Activated CD4-positive, CD25-positive, alpha-beta regulatory T cell (primary cell): ENCODE measurements at places on chromosomes 1 and 21.

- peak; percentile 52 for DNase-seq
Measured at GRCh38 chr1:10694274-10694632, 102.2 kb downstream of the CASZ1 start.

DNA sequence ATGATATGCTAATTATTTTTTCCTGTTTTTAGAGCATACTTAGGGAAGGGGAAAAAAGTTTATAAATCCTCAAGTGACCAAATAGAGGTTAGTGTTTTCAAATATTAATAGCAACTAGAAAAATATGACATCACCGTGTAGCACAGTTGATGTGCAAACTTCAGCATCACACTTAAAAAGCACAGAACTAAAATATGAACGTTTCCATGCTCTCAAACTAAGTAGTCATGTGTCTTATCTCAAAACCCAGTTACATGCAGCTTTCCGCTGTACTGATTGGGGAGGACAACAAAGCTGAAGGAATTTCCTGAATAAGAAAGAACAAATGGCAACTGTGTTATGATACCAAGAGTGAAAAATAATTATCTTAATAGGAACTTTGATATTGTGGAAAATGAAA is 903.7 kb downstream of the ADGRL2 start:
- DNase-seq = no peak

DNA sequence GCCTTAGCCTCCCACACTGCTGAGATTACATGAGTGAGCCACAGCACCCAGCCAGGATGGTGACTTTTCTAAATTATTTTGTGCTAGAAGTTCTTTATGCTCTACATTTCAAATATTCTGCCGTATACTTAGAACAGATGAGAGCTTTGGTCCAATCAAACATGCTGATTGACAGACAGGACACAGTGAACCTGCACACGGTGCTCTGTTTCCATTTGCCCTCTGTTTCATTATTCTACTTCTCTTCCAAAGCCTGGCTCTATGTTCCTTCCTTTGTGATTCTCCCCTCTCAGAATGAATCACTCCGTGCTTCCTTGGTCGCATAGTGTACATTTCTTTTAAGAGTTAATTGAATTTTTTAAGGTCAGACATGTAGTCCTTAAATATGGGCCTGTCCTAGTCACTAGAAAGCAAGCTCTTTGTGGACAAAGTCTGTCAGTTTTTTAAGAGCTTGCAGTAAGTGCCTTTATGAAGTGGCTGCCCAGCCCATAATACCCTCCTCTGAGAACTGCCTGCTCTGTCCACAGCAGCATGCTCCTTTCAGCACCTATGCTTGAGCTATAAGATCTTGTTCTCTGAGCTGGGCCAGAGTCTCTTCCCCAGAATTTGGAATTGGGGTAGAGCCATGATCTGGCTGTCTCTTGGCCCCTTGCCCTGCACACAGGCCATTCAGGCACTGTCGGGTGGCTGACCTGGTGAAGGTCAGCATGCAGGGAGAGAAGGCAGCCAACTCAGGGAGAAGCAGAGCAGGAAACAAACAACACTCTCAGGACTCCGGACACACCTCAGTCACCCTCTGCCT is 66.8 kb upstream of the SLC44A3 start:
- no peak for DNase-seq

- no peak for DNase-seq
Measured at GRCh38 chr1:17550729-17551584, 11.5 kb downstream of the ARHGEF10L start.

DNA sequence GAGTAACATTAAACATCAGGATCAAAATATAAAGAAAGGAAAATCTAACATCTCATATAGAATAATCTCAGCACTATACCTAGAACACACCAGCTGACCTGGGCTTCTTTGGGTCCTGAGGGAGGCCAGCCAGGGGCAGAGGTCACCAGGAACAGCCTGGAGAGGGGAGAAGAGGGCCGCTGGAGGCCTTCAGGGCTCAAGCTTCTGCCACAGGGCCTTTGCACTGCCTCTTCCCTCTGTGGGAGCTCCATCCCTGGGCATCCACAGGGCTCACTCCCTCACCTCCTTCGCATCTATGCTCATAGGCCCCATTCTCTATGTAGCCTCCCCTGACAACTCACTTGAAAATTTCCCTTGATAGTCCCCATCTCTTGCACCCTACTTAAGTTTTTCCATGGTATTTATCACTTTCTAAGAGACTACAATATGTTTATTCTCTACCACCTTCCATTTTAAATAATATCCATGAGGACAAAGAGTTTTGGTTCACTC is 73.9 kb downstream of the HIVEP3 start:
- DNase-seq = no peak

- DNase-seq = no peak
Measured at GRCh38 chr1:115160728-115161127, 71.4 kb upstream of the TSPAN2 start.

- no peak for DNase-seq
Measured at GRCh38 chr21:33968080-33968994, 52.7 kb upstream of the ATP5PO start.

DNA sequence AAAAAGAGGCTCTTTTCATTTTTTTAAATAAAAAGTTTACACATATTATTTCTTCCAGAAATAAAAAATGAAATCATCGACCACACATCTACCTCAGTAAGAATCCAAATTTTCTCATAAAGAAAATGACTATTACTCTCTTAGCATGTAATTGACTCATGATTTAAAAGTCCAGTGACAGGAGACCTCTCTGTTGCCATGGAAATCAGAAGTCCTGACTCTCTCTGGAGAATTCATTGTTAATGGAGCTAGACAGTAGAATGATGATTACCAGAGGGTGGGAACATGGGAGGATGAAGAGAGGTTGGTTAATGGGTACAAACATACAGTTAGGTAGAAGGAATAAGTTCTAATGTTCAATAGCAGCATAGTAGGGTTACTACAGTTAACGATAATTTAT is 5.0 kb upstream of the CLCA4 start:
- DNase-seq = no peak

GRCh38 chr1:245582026-245582425 is 427.2 kb downstream of the KIF26B start:
- DNase-seq = no peak

DNA sequence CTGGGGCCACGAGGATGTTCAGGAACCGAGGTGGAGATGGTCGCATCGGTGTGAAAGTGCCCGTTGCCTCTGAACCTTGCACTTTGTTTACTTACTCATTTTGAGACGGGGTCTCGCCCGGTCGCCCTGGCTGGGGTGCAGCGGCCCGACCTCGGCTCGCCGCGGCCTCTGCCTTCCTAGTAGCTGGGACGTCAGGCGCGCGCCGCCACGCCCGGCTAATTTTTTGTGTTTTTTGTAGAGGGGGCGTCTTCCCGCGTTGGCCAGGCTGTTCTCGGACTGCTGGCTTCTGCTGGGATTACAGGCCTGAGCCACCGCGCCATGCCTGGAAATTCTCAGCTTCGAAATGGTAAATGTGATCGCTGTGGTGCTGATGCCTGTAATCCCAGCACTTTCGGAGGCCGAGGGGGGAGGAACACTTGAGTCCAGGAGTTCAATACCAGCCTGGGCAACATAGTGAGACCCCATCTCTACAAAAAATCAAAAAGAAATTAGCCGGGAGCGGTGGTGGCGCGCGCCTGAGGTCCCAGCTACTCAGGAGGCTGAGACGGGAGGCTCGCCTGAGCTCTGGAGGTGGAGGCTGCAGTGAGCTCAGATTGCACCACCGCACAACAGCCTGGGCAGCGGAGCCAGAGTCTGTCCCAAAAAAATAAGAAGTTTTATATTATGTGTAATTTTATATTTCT is 684 bp upstream of the MRPL20 start:
- no peak for DNase-seq
